ENCODE measurements at places on chromosomes 2 and 18.

- DNase-seq, result no peak
These were observed 216.7 kb downstream of the CTNNA2 start for GRCh38 chr2:79729532-79729931.

DNA sequence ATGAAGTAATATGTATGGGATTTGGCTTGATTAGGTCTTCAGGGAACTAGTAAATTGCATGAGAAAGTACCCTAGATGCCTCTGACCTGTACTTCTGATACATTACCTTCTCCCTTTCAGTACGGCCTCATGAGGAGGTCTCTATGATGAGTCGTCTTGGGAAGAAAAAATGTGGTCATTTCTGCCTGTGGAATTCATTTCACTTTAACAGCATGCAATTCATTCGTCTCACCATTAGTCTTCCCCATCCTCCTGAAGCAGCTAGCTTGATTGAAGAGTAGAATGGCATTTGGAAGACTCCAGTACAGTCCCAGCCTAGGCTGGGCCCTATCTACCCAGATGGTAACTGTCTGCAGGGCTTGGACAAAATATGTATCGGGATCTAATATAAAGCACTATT lies 52.2 kb downstream of the TMX3 start:
- DNase-seq, result no peak

DNA sequence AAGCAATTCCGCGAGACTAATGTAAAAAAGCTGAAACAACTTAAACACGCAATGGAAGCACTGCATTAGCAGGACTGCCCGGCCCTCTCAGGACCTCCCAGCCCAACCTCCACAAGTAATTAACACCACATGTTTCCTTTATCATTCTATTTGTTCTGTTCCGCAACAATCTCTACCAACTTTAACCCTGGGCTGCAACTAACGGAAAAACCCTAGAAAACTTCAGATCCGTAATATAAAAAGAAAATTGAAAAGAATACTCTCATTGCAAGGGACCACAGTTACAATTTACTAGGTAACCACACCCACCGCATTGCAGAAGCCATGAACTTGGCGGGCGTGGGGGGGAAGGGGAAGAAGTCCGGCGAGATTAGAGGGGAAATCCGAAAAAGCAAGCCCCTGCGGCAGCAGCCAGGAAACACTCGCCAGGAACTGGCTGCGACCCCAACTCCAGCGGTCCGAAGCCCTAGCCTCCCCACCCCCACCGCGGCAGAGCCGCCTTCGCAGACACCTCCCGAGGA lies 1.2 kb downstream of the EPB41L3 start:
- DNase-seq, result no peak

DNA sequence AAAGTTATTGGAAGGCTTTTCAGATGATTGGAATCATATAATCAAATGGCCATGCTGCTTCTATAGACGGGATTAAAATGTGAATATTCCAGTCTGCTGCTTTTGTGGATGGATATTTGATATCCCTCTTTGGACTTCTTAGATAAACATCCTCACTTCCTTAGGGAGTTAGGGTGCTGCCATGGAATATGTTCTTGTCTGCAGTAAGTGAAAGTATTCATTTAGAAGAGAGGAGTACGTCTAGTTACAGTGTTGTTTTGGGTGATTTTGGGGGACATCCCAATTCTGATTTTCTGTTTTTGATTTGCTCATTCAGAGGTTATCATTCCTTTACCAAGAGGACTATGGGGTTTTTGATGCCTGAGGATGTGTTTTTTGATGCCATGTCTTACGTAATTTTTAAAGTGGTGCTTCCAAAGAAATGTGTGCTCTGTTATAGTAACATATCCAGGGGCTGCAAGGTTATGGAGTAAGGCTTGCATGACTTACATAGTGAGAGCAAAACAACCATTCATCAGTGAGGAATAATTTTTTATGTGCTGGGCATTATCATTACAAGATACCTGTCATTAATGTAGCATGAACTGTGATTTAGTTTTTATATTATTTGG lies 33.6 kb downstream of the ASXL3 start:
- no peak for DNase-seq

- no peak for DNase-seq
These were observed 131.7 kb upstream of the TWIST2 start for GRCh38 chr2:238716171-238716570.

- DNase-seq, result no peak
These were observed 191.7 kb upstream of the NDUFV2 start for GRCh38 chr18:8910843-8911242.
